ENCODE measurements at places on chromosomes 1 and 21. TPM values are rescaled to one million over a fixed set of nuclear protein-coding genes. Genes with fewer than 3 reads are reported as not detected.

The SLC45A1 gene
- 1.0 TPM for total RNA-seq

The AMY1C gene
- total RNA-seq = not detected

- no peak for DNase-seq
These were observed 44.4 kb downstream of the AHDC1 start for GRCh38 chr1:27559466-27560030.

DNA sequence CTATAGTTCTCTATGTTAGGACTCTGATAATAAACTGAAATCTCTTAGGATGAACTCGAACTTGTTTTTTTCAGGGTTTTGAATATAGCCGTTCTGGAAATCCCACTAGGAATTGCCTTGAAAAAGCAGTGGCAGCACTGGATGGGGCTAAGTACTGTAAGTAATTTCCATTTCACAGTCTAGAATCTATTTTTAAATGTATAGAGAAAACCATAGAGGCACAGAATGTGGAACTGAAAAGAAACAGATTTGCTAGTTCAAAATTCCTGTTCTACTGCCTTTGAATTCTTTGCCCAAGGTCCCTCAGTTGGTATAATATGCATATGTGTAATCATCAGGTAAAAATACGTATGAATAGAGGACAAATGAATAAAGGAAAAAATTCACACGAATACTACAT, 4.8 kb downstream of the CTH start:
- DNase-seq = no peak

- DNase-seq = peak; percentile 79
These were observed 16.9 kb upstream of the TDRD10 start for GRCh38 chr1:154485106-154485505.

- DNase-seq = no peak
These were observed 4.0 kb upstream of the GBP5 start for GRCh38 chr1:89276690-89277089.

Measured in right atrium auricular region (tissue), 2 donors.